ENCODE measurements at places on chromosomes 3 and 15.
A peak's percentile ranks its signal among the peaks of the same experiment; 100 is the strongest.

GRCh38 chr3:8182904-8183303 is 318.7 kb upstream of the LMCD1 start:
- H3K27me3 ChIP-seq, result no peaks in the 10 kb centered on the region
- no peaks in the 10 kb centered on the region for H3K4me1 ChIP-seq
- H3K4me3 ChIP-seq, result no peak overlapping the region
- H3K27ac ChIP-seq, result no peak overlapping the region

- no peaks in the 10 kb centered on the region for H3K4me1 ChIP-seq
- no peak overlapping the region for H3K27ac ChIP-seq
- H3K36me3 ChIP-seq, result peaks cover 42% of the 10 kb centered on the region
Observed at GRCh38 chr3:51422211-51422610, 31.1 kb downstream of the RBM15B start.

- H3K36me3 ChIP-seq, result no peaks in the 10 kb centered on the region
- H3K27me3 ChIP-seq, result no peaks in the 10 kb centered on the region
- H3K27ac ChIP-seq, result no peak overlapping the region
- H3K4me1 ChIP-seq, result no peaks in the 10 kb centered on the region
- DNase-seq, result no peak
Observed at GRCh38 chr15:25884370-25884769, 21.2 kb upstream of the ATP10A start.

DNA sequence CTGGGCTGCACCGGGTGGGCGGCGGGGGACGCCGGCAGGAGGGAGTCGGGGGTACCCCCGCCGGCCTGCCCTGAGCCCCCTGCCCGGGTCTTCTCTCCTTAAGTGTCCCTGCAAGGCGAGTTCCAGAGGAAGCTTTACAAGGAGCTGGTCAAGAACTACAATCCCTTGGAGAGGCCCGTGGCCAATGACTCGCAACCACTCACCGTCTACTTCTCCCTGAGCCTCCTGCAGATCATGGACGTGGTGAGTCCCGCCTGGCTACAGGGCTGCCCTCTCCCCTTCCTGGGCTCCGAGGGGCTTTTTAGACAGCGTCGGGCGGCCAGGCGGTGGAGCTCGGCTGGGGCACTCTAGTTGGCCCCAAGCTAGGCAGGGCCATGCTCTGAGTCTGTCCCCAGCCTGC is 480 bp downstream of the CHRNA7 start:
- H3K4me3 ChIP-seq, result peak overlapping the region; percentile 58
- H3K27ac ChIP-seq, result no peak overlapping the region
- no peak for DNase-seq
- H3K4me1 ChIP-seq, result no peaks in the 10 kb centered on the region
- no peaks in the 10 kb centered on the region for H3K36me3 ChIP-seq

- no peak overlapping the region for H3K4me3 ChIP-seq
- no peak overlapping the region for H3K27ac ChIP-seq
- H3K4me1 ChIP-seq, result no peaks in the 10 kb centered on the region
- no peaks in the 10 kb centered on the region for H3K27me3 ChIP-seq
- H3K36me3 ChIP-seq, result no peaks in the 10 kb centered on the region
Observed at GRCh38 chr15:41630616-41631217, 29.5 kb upstream of the MGA start.

DNA sequence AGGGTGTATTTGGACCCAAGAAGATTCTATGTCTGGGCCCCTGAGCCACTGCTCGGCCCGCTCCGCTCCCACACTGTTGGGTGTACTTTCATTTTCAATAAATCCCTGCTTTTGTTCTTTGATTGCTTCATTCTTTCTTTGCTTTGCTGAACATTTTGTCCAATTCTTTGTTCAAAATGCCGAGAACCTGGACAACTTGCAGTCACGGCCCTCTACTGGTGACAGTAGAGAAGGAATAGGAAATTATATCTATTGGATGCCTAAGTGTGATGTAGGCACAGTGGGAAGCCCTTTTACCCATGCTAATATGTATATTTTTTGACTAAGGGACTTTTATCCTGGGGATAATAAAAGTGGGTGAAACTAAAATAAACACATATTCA is 340.8 kb downstream of the LRRC3B start:
- no peaks in the 10 kb centered on the region for H3K4me1 ChIP-seq
- no peak for DNase-seq
- no peak overlapping the region for H3K4me3 ChIP-seq
- no peaks in the 10 kb centered on the region for H3K36me3 ChIP-seq
- H3K27ac ChIP-seq, result no peak overlapping the region
- H3K27me3 ChIP-seq, result no peaks in the 10 kb centered on the region

GRCh38 chr15:58627046-58627445 is 122.5 kb downstream of the ADAM10 start:
- no peaks in the 10 kb centered on the region for H3K36me3 ChIP-seq
- no peak overlapping the region for H3K4me3 ChIP-seq
- DNase-seq, result no peak

- H3K27me3 ChIP-seq, result no peaks in the 10 kb centered on the region
- no peaks in the 10 kb centered on the region for H3K4me1 ChIP-seq
- no peaks in the 10 kb centered on the region for H3K36me3 ChIP-seq
- H3K27ac ChIP-seq, result no peak overlapping the region
Observed at GRCh38 chr15:63490345-63491034, 13.9 kb upstream of the USP3 start.

- H3K27me3 ChIP-seq, result no peaks in the 10 kb centered on the region
- no peak overlapping the region for H3K27ac ChIP-seq
- H3K4me1 ChIP-seq, result no peaks in the 10 kb centered on the region
- peak; percentile 21 for DNase-seq
- H3K4me3 ChIP-seq, result no peak overlapping the region
- no peaks in the 10 kb centered on the region for H3K36me3 ChIP-seq
Observed at GRCh38 chr15:46091860-46092450, 457.1 kb downstream of the SQOR start.

DNA sequence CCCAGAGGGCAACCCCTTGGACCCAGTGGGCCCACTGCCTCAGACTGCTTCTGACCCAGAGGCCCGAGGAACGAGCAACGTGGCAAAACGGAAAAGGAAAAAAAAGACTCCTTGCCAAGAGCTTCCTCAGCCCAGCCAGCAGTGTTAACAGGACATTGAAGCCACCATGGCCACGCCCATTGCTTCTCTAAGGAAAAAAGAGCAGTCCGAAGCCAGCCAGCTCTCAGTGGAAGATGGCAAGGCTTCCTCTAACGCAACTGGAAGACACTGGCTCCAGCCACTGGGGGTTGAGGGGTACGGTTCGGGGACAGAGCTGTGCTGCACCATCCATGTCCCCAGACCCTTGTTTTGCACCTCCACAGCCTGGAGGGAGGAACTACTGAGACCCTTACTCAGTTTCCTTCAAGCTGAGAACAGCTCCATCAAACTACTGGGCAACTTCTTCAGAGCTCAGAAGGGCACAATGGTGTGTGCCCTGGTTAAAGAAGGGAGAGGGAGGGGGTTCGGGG is 10.7 kb downstream of the BMF start:
- peak overlapping the region; percentile 45 for H3K27ac ChIP-seq
- H3K36me3 ChIP-seq, result no peaks in the 10 kb centered on the region
- peak; percentile 69 for DNase-seq
- no peaks in the 10 kb centered on the region for H3K27me3 ChIP-seq
- H3K4me3 ChIP-seq, result no peak overlapping the region
- H3K4me1 ChIP-seq, result peaks cover 88% of the 10 kb centered on the region

DNA sequence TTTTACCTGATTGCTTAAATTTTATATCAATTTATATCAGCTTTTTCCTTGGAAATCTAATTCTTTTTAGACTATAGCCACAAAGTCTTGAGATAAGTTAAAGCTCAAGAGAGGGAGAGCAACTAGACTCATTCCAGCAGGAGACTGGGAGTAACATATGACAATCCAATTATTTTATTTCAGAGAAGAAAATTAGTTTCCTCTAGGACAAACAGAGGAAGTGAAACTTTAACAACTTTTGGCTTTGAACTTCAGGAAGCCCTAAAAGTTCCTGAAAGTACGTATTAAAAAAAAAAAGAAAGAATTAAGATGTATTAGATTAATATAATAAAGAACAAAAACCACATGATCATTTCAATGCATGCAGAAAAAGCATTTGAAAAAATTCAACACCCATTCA is 13.9 kb upstream of the UBE2E2 start:
- H3K4me3 ChIP-seq, result no peak overlapping the region
- H3K27ac ChIP-seq, result no peak overlapping the region
- no peaks in the 10 kb centered on the region for H3K36me3 ChIP-seq
- DNase-seq, result no peak
- H3K27me3 ChIP-seq, result peaks cover 7% of the 10 kb centered on the region

- DNase-seq, result no peak
- no peak overlapping the region for H3K4me3 ChIP-seq
- H3K27me3 ChIP-seq, result no peaks in the 10 kb centered on the region
- H3K36me3 ChIP-seq, result no peaks in the 10 kb centered on the region
- H3K27ac ChIP-seq, result no peak overlapping the region
Observed at GRCh38 chr3:120797857-120798256, 55.3 kb downstream of the GTF2E1 start.

DNA sequence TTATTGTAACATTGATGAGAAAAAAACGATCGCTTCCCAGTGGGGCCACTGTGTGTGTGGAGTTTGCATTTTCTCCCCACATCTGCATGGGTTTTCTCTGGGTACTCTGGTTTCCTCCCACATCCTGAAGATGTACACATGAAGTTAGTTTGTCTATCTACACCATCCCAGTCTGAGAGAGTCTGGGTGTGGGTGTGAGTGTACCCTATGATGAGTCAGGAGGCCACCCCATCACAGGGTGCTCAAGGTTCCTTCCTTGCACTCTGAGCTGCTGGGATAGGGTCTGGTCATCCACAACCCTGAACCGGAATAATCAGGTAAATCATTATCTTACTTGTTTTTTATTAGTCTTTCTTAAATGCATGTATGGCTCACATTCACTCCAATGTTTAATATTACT is 457.1 kb downstream of the NTRK3 start:
- no peak overlapping the region for H3K4me3 ChIP-seq
- H3K27ac ChIP-seq, result no peak overlapping the region
- H3K27me3 ChIP-seq, result no peaks in the 10 kb centered on the region

DNA sequence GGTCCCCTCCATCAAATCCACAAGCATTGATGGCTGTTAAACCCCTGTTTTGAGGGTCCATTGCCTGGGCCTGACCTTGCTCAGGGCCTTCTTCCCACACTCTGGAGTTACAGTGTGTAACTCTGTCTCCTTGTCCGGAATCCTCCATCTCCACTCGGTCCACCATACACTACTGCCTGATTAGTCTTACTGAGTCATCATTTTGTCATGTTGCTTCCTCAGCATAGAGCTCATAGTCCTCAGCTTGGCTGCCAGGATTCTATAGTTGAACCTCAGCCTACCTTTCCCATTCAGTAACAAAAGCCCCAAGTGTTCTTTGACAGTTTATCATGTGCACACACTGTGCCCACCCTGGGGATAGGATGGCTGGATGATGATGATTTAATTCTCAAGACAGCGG is 113.0 kb downstream of the PDE8A start:
- no peak overlapping the region for H3K4me3 ChIP-seq
- H3K27me3 ChIP-seq, result no peaks in the 10 kb centered on the region
- peaks cover 10% of the 10 kb centered on the region for H3K4me1 ChIP-seq

- no peaks in the 10 kb centered on the region for H3K27me3 ChIP-seq
- H3K27ac ChIP-seq, result peak overlapping the region; percentile 21
- peaks cover under 1% of the 10 kb centered on the region for H3K4me1 ChIP-seq
- DNase-seq, result peak; percentile 63
- H3K4me3 ChIP-seq, result no peak overlapping the region
- no peaks in the 10 kb centered on the region for H3K36me3 ChIP-seq
Observed at GRCh38 chr15:68413363-68414205, 18.4 kb downstream of the ITGA11 start.

DNA sequence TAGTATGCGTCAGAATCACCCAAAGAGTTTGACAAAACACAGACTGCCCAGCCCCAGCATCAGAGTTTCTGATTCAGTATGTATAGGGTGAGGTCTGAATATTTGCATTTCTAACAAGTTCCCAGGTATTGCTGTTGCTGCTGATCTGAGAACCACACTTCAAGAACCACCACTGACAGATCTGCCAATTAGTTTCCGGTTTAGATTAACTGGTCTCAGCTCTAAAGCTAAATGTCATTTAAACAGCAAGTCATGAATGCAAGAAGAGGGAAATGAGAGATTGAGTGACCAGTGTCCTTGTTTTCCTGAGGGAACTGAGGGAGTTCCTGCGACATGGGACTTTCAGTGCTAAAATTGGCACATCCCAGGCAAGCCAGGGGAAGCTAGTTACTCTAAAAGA is 305.0 kb downstream of the ZNF385D start:
- H3K4me3 ChIP-seq, result no peak overlapping the region
- no peaks in the 10 kb centered on the region for H3K36me3 ChIP-seq
- H3K27ac ChIP-seq, result no peak overlapping the region
- DNase-seq, result no peak
- no peaks in the 10 kb centered on the region for H3K4me1 ChIP-seq

Measured in adrenal gland (tissue), 19 donors.